ENCODE measurements at places on chromosomes 2 and 18.

DNA sequence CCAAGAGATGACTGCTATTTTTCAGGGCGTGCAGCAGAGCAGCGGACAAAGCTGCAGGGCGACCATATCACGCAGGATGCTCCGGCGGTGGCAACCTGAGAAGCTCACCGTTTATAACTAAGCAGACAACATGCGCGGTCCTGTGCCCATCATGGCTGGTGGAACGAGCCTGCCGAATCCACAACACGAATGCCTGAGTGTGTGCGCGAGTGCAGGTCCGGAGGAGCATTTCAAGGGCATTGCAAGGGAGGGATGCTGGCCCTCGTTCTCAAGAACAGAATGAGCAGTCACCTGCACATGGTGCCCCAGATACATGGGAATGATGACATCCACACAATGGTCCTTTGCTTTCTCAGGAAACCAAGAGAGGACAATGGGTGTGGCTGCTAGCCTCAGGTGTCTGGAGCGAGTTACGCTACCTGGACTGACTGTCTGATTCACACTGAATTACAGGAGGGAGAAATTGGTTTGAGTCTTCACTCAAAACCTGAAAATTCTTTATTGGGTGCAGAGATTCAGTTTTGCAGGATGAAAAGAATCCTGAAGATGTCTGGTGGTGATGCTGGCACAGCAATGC is 39.8 kb downstream of the TBC1D8 start:
- DNase-seq = no peak

GRCh38 chr2:235793163-235793752 is 299.4 kb downstream of the AGAP1 start:
- DNase-seq = no peak

GRCh38 chr2:45699032-45699658 is 47.7 kb downstream of the PRKCE start:
- DNase-seq = no peak

DNA sequence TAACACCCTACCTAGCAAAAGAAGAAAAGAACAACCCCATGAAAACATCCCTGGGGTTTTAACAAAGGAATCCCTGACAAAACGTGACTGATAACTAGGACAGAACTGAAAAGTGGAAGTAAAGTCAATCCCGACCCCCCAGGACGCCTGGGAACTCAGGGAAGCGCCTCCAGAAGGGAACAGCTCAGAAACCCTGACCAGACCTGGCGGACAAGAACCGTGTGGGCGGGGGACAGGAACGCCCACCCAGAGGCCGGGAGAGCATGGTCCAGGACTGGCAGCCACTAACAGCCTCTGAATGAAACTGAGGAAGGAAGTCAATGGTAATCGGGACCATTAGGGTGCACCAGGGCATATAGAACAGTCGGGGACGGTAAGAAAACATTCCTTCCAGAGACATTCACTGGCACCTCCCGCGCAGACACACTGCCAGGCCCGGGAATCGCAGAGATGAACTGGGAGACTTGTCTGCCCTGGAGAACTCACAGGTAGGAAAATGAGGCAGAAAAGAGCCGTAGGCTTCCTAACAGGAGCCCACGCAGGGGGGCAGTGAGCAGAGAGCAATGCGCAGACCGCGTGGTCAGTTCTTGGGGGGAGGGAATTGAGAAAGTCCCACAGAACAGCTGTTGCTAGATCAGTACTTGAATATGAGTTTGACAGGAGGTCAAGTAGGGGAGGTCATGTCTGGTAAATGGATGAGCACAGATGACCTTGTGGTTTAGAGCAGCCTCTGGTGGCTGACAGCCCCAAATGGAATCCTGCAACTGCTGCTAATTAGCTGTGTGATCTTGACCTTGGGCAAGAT is 1.3 kb upstream of the TBC1D8 start:
- DNase-seq = no peak

GRCh38 chr2:42964439-42965083 is 172.2 kb upstream of the HAAO start:
- no peak for DNase-seq

DNA sequence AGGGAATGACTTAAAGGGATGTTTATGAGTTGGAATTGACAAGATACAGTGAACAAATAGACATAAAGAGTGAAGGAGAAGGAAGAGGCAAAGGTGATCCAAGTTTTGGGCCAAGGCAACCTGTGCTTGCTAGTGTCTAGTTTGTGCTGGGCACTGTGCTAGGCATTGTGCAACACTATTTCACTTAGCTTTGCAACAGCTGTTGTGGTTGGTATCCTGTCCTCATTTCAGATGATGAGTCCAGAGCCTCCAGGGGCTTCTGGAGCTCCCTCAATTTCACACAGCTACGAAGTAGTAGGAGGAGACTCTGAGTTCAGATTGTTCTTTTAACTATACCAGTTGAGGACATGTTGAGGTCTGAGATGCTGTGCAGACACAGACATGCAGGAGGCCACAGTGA is 18.1 kb upstream of the LOXHD1 start:
- DNase-seq = no peak

GRCh38 chr2:31219131-31219969 is 2.0 kb upstream of the CAPN14 start:
- no peak for DNase-seq

- DNase-seq = no peak
These were observed 94.2 kb upstream of the DLX2 start for GRCh38 chr2:172196768-172197431.

- no peak for DNase-seq
These were observed 2.8 kb downstream of the STAT1 start for GRCh38 chr2:191010887-191011885.

DNA sequence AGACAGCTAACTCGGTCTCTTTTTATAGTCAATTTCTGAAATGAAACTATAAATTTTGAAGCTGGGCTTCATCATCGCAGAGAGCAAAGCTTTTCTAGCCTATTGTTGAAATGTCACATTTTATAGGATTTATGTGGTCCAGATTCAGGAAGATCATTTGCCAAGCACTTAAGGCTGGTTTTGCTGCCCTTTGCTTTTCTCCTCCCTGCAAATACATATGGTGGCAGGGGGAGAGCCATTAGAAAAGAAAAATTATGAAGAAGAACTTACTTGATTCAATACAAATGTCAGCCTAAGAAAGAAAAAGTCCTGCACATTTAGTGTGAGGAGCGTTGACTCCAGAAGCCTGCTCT is 206.9 kb upstream of the NRP2 start:
- DNase-seq = no peak

- DNase-seq = no peak
These were observed at the start of gene GPBAR1 for GRCh38 chr2:218260742-218261422. Gene GPBAR1, plus strand, starts transcription at chr2:218261015. Its CDS starts 1,710 bp downstream, at chr2:218262725.

DNA sequence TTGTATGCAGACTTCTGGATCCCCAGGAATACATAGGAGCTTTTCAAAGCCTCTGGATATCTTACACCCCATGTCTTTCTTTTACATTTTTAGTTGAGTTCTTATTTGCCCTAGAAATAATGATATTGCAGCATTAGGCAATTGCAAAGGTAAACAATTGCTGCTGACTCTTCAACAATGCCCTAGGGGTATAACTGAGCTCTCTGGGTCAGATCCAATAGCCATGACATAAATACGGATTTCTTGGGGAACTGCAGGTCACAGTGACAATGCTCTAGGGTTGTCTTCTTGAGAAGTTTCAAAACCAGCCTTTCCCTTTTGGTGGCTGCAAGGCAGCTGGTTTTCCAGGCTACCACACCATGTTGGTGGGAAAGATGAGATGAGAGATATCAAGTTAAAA is 16.5 kb upstream of the OR6B3 start:
- no peak for DNase-seq

- DNase-seq = no peak
These were observed 43.6 kb upstream of the SLC14A2 start for GRCh38 chr18:45571714-45572113.

DNA sequence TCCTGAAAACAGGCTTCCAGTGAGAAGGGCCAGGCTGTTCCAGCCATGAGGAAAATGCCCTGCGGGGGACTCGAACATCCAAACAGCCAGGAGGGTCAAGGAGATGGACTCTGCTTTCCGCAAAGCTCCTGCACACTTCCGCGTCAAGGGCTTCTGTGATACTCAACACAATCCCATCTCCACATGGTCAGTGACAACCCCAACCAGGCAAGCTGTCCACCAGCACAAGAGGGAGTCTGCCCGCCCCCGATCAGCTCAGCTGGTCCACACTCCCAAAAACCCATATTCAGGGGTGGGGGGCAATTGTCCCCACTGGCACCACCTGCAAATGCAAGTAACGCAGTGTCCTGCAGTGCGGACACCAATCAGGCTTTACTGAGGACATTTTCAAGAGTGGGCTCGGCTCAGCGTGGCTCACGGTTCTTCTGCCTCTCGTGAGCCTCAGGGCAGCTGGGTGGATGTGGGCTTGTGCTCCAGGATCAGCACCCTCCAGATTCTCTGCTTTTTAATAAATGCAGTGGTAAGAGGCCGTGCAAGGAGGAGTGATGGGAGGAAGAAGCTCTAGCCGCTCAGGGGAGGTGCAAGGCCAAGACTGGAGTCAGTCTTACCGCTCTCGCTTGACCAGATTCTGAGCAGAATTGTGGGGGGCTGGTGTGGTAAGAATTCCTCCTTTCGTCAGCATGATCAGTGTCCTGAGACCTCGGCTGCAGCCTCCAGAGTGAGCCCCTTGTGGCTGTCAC is 19.5 kb upstream of the CIDEA start:
- no peak for DNase-seq

DNA sequence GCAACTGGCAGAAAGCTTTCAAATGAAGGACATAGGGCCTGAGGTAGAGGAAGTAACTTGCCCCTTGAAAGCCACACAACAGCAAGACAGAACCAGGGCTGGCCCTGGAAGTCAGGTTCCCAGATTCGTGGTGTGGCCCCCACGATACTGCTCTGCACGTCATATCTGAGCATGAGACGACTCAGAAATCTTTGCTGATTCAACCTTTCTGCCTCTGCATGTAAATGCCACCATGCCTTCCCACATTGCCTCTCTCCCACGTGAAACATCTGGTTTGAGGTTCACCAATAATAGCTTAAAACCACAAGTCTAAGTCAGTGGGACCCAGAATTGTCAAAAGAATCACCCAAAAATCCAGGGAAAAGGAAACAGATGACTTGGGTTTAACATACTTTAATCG is 214.0 kb upstream of the TRIB2 start:
- no peak for DNase-seq

GRCh38 chr18:59576541-59577385 is 120.5 kb downstream of the CCBE1 start:
- no peak for DNase-seq

- DNase-seq = no peak
These were observed 28.6 kb downstream of the MARCO start for GRCh38 chr2:118970396-118971135.

DNA sequence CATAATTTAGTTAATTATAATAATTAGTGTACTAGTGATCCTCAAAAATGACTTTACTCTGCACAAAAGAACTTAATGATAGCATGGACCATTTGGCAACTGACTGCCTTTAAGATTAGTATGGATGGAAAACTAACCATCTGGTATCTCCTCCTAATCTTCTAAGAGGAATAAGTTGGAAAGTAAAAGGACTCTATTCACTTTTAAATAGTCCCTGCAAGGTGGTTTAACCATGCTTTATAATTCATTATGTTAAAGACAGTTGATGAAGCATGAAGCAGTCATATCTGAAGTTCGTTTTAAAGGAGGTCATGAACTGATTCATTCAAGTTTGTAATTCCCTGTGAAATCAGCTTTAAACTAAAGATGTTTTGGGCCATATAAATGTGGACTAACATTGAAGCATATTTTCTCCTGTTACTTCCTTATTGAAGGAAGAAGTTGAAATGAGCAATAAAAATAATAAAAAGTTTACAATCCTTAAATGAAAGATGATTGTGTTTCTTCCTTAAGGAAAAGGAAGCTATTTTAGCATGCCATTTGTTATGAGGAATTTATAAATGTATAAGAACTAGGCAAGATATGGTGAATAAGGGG is 446.0 kb downstream of the XIRP2 start:
- DNase-seq = no peak

DNA sequence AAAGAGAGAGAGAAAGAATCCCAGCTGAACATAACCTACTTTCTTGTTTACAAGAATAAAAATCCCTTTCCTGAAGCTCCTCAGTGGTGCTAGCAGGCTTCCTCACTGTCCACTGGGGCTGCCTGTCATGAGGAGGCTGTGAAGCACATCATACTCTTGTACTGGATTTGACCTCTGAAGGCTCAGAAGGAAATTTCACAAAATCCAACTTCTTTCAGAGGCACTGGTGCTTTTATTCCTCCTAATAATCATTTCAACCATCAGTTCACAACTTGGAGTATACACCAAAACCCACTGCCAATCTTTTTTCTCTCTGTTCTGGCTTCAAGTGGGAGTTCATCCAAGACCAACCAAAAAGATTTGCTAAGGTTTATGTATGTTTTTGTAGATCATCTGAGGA is 48.5 kb downstream of the TMX3 start:
- DNase-seq = no peak

DNA sequence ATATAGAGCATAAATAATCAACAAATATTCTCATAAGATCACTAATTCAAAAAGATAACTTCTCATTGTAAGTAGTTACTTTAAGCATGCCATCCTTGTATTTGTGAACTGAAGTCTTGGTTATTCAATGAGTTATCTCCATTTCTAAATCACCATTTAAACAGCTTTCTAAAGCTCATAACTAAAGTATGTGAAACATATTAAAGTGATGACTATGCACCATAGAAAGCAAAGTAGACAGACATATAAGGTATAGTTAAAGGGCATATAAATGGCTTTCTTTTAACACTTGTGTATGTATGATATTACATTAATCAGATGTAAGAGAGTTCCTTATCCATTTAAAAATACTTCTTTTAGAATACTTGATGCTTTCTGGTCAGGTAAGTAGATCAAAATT is 83.5 kb downstream of the IKZF2 start:
- no peak for DNase-seq

- no peak for DNase-seq
These were observed 392.1 kb upstream of the HS6ST1 start for GRCh38 chr2:128710729-128711128.

DNA sequence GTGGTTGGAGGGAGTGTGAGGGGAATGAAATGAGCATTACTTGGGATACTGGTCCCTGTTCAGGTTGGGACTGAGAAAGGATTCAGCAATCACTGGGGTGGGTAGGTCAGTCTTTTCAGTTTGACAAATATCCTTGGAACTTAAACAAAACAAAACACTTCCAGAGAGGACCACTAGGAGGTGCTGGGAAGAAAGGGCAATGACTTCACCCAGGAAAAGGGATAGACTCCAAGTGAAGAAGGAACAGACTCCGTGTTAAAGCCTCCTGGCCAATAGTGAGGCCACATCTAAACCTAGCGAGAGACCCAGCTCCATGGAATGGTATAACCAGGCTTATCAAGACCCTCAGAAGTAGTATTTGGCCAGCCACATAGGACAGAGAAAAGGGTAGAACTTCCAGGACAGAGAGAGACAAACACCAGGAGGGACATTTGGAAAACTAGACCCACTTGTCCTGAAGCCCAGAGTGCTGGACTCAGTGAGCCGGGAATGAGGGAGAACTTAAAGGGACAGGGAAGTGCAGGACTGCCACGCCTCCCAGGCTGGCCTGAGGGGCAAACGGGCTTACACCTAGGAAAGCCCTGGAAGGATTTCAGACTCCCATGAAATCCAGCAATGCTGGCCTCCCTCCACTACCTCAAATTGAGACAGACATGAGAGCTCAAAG is 19.6 kb upstream of the KCNG3 start:
- no peak for DNase-seq
